ENCODE measurements at places on chromosomes 6 and 20.

DNA sequence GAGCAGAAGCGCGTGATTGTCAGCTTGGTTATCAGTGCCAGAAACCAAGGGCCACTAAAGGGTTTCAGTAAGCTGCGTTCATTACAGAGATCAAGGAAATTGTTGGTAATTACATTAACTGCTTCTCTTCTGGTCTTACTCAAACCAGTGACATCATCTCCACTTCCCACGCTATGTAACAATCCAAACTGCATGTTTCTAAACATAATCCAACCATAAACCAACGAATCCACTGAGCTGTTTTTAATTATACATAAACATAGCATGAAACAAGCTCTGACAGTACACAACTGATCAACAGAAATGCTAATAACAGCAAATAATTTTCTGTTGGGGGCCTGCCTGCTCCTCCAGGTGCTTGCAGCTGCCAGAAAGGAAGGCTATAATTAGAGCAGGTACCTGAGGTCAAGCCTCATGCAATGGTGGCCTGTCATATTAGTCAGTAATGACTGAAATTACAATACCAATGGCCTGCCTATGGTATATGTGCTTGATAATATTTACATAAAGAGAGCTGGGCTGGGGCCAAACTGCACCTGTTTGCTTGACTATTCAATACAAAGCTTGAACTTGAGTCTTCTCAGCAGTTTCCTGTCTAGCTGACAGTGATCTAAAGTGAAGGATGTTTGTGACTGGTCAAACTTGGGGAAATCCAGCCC lies 40.1 kb downstream of the ILRUN start:
- DNase-seq: no peak

DNA sequence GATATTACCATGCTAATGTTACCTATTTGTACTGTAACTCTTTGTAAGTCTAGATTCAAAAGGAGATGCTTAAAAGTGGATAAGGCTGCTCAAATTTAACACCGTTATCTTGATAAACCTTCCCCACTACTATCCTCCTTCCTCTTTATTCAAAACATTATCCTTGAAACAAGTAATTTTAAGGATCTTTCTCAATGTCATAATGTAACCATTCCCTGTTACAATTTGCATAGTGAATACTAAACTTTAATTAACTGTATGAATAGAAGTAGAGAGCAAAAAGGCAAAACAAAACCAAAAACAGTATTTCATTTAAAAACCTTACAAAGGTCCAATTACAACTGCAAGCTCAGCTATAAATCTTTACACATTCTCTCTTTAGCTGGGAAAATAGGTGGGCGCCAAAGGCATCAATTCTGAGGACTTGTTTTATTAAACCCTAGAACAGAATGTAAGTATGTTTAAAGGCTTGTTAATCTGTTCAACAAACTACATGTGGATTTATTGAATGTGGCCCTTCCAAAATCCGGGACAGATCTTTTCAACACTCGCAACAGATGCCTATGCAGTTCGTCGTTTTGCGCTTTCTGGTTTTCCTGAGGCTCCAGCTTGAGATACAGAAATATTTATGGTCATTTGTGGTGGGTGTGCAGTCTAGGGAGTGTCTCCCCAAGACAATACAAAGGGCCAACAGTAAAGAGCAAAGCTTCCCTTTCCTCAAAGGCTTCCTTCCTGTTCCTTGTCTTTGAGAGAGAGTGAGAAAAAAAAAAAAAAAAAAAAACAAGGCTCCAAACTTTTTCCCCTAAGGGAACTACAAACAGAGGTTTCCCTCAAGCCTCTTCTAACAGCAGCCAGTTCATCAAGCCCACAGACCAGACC lies 15.1 kb downstream of the KIF13A start:
- DNase-seq: no peak

- peak; percentile 14 for DNase-seq
Observed at GRCh38 chr6:98054453-98054852, 771.4 kb upstream of the MMS22L start.

GRCh38 chr20:36720510-36720909 lies 25.4 kb downstream of the NDRG3 start:
- peak; percentile 9 for DNase-seq

DNA sequence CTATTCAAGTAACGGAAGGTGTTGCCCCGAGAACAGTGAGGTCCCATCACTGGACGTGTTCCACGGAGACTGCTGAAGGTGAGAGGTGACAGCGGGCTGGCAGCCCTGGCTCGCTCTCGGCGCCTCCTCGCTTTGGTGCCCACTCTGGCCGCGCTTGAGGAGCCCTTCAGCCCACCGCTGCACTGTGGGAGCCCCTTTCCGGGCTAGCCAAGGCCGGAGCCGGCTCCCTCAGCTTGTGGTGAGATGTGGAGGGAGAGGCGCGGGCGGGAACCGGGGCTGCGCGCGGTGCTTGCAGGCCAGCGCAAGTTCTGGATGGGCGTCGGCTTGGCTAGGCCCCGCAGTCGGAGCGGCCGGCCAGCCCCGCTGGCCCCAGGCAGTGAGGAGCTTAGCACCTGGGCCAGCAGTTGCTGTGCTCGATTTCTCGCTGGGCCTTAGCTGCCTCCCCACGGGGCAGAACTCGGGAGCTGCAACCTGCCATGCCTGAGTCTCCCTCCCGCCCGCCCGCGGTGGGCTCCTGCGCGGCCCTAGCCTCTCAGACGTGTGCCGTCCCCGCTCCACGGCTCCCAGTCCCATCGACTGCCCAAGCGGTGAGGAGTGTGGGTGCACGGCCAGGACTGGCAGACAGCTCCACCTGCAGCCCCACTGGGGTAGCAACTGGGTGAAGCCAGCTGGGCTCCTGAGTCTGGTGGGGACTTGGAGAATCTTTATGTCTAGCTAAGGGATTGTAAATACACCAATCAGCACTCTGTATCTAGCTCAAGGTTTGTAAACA lies 77.6 kb downstream of the RNF182 start:
- DNase-seq: peak; percentile 14

DNA sequence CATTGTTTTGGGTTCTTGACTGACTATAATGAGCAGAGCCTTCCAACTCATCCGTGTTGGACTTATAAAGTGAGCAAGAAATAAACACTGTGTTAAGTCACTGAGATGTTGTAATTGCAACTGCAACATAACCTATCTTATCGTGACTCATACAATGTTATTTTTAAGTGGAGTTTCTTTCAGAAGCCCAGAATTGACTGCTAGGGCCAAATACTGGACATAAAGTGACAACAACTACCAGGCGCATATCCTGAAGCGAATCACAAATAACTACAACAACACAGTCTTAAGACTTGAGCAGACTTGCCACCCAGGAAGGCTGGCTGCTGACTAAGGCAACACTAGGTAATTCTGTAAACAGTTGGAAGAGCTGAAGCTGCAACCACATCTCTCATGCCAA lies 326.6 kb downstream of the COL12A1 start:
- no peak for DNase-seq

GRCh38 chr20:11852189-11852588 lies 65.5 kb upstream of the BTBD3 start:
- DNase-seq: no peak

DNA sequence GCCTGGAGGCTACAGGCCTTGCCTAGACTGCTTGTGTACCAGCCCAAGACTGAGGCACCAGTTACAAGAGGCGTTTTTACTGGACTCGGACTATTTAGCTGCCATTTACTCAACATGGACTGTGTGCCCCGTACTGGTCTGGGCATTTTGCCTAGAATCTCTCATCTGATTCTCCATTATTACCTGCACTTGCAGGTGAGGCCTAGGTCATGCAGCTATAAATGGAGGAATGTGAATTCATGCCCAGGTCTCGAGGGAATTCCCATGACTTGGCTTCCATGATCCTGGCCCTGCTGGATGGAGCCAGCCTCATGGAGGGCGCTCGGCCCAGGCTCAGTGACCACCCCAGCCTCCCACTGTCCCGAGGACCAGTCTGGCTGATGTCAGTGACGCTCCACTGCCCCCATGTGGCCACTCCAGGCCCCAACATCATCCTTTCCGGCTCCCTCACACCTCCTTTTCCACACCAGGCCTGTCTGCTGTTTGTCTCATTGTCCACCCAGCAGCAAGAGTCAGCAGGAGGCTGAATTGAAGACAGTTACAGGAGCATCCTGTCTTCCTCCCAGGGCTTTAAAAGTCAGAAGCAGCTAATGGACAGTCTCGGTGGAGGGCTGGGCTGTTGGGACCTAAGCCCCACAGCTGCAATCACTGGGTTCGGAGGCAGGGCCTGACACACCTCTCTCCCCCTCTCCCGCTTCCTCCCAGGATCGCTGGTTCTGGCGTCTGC lies 8.7 kb downstream of the MMP24OS start:
- peak; percentile 63 for DNase-seq

- no peak for DNase-seq
Observed at GRCh38 chr20:41063442-41063841, 34.8 kb downstream of the TOP1 start.

DNA sequence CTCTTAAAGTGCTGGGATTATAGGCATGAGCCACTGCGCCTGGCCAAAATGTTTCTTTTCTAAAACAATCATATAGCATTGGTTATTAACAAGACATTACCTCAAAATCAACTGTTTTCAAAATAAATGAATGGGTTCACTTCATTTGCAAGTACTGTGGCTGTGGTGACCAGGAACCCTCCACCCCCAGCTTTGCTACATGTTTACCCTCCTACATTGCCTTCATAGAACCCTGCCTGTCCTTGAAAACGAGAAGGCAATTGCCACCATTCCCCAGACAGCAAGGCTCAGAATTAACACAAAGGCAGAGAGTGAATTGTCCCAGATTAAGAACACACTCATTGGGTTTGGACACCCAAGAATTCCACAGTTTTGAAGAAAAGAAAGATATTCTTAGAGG lies 116.6 kb upstream of the LGSN start:
- DNase-seq: no peak

- no peak for DNase-seq
Observed at GRCh38 chr6:52254731-52255378, 10.6 kb upstream of the IL17F start.

DNA sequence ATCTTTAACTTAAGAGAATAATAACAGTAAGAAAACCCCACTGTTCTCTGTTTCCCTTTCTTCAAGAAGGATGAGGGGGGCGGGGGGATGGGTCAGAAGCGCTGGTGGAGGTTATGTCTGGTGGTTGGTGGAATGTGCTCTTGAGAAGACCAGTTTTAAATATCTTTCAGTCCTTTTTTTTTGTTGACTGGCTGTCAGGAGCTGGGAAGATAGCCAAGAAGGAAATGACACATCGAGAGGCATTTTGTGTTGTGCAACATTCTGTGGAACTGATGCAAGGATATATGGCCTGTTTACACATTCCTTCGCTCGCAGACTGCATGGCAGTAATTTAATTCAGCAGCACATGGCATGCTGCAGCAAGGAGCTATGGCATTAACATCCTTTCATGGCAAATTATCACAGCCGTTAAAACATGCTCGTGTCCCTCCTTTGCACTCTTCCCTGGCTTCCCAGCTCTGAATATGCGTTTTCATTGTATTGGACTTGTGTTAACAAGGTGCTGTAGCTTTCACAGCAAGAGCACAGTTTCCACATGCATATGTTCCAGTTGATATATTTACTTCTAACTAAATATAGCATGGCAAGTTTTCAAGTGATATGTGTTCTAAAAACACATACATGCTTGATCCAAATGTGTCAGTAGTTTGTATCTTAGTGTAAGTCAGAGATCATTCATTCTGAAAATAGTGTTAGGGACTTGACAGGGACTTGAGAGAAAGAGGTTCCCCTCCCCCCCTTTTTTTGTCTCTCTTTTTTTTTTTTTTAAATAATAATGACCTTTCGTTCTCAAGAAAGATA lies 68.2 kb upstream of the SUPT3H start:
- peak; percentile 97 for DNase-seq

DNA sequence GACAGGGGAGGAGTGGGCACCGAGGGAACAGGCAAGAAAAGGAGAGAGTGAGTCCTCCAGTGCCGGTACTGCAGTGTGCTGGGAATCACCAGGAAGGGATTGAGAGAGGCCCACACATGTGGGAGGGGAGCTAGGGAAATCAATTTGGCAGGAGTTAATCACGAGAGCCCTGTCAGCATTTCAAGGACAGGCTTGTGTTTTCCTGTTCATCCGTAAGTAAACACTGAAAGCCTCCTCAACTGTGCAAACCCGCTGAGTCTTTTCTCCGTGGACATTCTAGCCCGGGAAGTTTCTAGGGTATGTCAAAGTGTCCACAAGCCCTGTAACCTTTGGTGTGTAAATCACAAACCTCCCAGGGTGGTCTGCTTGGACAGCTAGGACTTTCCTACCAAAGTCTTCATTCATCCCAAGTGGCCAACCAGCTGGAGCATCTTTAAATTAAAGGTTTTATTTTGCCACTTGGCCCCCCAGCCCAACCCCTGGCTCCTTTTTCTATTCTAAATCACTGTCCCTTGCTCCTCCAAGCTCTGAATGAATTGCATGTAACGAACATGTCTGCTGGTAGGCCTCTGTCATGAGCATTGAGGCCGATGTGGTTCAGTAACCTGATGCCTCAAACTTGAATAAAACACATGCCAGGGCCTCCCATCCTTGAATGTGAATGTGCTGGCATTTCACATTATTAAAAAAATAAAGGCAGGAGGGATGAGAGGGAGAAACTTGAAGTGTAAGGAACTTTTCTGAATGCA lies 149.1 kb downstream of the ZNF217 start:
- DNase-seq: no peak

DNA sequence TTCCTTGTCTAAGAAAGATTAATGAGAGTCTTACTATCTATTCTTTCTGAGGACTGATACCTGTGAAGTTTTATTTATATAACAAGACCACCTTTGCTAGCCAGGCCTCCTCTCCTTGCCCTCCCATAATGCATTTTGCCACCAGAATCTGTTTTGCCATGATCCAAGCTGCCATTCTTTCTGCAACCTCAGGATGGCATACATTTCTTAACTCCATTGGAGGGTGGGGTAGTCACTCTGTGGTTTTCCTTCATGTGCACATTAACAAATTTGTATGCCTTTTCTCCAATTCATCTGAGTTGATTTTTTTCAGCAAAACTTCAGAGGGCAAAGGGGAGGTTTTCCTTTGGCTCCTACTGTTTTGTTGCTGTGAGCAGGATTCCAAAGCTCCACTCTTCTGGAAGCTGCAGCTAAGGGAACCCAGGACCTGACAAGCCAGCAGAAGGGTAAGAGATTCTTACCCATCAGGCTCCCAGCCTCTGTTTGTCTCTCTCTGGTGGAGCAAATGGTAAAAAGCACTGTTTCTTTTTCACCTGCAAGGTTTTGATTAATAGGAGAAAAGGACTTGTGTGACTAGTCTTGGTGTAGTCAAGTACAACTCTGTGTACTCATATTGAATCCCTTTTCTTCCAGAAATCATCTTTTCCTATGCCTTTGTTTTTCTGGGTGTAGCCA lies 26.2 kb upstream of the ENPP4 start:
- DNase-seq: peak; percentile 16

All from ACHN (cell line).